ENCODE measurements at places on chromosomes 1 and 21.

GRCh38 chr1:26471498-26472319 is 531 bp upstream of the HMGN2 start:
- no peak for DNase-seq

GRCh38 chr1:183110326-183110880 is 75.7 kb upstream of the LAMC2 start:
- no peak for DNase-seq

GRCh38 chr21:26060335-26061115 is 110.0 kb downstream of the APP start:
- DNase-seq, result no peak

GRCh38 chr21:44428281-44428960 is 26.9 kb upstream of the LRRC3 start:
- no peak for DNase-seq

DNA sequence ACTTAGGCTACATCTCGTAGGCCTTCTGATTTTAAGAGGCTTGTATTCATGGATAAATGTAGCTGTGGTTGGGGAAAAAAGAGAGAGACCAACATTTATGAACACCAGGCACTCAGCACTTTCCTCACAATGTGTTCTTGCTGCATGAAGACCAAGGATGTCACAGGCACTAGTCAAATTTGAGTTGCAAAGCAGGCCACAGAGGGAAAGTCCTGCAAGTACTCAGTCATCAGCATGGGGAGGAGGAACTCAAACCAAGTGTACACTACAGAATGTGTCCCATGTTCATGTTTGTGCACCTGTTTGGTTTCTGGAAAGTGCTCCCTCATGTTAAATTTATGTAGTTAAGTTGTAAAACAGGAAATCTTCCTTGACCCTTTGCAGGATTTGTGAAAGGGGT is 8.7 kb upstream of the MAP3K7CL start:
- no peak for DNase-seq

DNA sequence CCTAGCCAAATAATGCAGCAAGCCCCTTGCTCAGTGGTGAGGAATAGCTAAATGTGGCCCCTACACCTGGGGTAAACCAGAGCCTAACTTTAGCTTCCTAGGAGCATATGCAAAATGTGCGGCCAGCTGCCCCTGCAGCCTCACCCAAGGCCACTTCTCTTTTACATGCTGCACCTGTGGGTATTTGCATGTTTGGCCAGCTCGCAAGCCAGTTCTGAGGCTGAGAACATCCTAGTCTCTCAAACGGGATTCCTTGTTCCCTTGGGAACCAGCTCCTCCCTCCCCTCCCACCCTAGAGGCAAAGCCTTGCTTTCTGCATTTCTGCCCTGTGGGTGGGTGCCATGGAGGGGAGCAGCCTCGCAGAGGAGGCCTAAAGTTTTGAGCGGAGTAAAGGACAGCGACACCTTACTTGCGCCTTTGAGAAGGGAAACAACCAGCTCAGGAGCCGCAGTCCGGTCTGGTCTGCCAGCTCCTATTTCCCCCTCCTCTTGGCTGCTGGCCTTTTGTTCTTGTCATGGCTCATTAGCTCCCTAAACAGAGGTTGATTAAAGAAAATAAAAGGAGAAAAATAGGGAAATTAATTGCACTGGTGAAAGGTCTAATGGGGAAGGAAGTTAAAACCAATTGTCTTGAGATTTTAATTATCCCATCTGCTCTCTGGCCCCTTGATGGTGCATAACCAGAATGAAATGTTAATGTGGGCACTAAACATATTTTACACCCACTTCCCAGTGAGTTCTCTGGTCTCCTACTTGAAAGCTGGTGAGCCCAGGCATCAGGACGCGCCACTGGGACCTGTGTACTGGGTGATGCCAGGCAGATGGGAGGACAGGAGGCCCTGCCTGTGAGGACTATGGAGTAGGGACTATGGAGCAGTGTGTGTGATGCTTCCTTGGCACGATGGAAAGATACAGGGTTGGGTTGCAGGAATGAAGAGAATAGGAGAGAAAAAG is 68.7 kb downstream of the TEX35 start:
- peak; percentile 42 for DNase-seq

- DNase-seq, result no peak
Observed at GRCh38 chr1:203172184-203173010, 3.2 kb downstream of the MYBPH start.

DNA sequence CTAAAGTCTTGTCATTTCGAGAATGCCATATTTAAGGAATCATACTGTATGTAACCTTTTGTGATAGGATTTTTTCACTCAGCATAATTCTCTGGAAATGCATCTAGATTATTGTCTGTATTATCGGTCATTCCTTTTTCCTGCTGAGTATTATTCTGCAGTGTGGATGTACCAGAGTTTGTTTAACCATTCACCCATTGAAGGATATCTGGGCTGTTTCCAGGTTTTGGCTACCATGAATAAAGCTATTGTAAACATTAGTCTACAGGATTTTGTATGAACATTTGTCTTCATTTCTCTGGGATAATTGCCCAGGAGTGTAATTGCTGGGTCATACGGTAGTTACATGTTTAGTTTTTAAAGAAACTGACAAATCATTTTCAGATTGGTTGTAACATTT is 61.8 kb downstream of the ATP1A1 start:
- DNase-seq, result no peak

DNA sequence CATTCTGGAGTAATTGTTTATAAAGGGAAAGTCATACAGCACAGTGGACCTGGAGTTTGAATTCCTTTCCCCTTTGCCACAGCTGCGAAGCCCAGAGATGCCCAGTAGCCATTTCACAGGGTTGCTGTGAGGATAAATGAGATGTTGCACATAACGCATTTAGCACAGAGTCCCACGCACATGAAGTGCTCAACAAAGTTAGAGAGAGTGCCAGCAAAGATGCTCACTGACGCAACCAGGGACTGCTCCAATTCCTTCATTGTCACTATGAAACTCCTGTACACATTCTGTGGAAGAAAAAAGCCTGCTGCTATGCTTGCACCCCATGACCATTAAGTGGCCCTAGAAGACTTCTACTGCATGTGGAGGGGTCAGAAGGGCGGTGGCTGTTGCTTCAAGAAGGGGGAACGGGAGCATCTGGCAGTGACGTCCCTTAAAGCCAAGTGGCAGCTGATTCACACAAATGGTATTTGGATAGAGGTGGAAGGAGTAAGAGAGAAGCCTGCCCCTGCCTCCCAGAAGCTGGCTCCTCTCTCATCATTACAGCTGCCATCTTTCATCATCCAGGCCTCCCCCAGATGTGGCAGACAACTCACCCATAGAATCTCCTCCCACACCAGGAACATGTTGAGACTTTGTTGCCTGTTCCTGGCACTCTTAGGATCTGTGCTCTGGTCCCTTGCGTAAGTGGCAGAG is 26.5 kb upstream of the VAV3 start:
- DNase-seq, result no peak

- DNase-seq, result no peak
Observed at GRCh38 chr1:41728403-41729202, 190.1 kb downstream of the HIVEP3 start.

DNA sequence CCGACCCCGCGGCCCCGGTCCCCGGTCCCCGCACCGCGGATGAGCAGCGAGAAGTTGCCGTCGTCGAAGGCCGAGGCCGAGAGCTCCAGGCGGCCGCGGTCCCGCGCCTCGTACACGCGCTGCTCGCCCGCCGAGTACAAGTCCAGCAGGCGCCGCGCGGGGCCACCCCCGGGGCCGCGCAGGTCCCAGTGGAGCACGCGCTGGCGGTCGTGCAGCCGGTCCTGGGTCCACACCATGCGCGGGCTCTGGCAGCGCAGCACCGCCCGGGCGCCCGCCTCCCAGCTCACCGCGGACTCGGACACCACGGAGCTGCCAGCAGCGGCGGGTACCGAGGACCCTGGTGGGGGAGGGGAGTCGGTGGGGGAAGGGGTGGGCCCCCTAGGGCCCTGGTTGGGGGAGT is 2.9 kb downstream of the MXRA8 start:
- no peak for DNase-seq

- DNase-seq, result no peak
Observed at GRCh38 chr1:25080294-25081209, 150.5 kb upstream of the RUNX3 start.

- no peak for DNase-seq
Observed at GRCh38 chr1:180228648-180229482, 1.2 kb upstream of the LHX4 start.

- DNase-seq, result no peak
Observed at GRCh38 chr1:233695901-233696300, 82.0 kb downstream of the KCNK1 start.

DNA sequence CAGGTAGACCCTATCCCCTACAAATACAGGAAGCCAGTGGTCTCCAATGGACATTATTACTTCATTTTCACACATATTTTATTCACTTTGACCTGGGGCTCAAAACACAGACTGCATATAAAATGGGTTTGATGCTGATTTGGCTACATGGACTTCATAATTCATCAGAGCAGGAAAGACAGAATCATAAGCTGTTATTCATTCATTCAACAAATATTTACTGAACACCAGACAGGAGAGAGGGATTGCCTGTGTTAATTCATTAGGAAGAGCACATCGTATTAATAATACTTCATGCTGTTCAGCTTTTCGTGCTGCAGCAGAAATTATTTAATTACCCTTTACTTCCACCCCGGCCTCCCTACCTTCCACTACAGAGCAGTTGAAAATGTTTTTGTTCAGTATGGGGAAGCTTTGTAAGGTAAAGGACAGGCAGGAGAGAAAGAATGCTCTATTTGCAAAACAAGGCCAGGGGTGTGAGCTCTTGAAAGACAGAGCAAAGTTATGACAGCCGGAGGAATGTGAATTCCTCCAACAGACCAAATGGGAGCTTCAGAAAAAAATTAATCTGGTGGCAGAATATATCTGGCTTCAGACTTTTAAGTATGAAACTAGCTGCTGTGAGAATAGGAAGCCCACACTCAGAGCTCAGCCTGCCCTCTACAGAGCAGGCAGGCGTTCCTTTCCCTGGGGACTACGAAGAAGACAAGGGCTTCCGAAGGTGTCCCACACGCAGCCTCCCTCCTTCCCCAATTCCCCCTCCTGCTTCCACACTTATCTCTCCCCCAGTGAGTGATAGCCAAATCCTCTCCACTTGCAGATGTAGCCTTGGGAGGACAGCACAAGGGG is 58.0 kb downstream of the MDM4 start:
- no peak for DNase-seq

DNA sequence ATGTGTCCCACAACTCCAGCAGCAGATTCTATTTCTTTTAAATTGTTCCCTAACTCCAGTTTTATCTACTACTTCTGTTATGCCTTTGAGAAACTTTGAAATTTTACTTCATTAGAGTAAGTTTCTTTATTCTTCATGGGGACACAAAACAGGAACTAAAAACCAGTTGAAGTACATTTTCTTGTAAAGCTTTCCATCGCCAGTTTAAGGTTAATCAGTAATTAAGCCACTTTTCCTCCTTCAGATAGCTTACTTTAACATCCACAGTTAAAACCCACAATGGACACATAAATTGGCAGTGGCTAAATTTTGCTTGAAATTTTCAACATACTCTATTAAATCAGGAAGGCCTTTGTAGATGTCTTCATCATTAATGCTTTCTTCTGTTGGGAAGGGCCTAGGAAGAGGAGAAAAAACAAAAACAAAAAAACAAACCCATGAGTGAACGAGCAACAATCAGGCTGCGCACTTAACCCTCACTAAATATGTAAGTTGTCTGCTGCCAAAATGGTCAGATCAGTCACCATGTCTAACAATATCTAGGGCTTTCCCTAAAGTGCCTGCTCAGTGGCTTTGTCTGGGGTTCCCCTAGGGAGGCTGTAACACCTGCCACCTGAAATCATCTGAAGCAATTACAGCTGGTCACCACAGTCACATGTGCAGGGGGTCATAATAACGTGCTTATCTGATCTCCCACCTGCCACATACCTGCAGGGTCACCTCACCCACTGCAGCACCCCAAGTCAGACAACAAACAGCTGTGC is 187.9 kb downstream of the VAV3 start:
- peak; percentile 22 for DNase-seq

DNA sequence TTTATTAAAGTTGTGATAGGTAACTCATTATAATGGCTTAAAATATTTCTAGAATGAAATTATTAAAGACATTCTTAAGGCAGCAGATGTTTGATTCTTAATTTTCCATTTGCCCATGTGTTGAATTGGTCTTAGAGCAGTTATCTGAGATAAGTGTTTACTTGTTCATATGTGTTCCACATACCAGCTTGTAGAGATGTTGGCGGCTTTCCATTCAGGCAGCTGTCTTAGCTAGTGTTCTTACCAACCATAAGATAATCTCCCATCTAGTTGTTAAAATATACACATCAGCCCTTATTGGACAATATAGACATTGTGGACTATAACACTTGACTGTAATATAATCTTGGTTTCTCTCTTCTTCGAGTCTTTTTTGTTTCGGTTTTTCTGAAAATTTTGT is 1372.9 kb upstream of the ADGRL2 start:
- no peak for DNase-seq

DNA sequence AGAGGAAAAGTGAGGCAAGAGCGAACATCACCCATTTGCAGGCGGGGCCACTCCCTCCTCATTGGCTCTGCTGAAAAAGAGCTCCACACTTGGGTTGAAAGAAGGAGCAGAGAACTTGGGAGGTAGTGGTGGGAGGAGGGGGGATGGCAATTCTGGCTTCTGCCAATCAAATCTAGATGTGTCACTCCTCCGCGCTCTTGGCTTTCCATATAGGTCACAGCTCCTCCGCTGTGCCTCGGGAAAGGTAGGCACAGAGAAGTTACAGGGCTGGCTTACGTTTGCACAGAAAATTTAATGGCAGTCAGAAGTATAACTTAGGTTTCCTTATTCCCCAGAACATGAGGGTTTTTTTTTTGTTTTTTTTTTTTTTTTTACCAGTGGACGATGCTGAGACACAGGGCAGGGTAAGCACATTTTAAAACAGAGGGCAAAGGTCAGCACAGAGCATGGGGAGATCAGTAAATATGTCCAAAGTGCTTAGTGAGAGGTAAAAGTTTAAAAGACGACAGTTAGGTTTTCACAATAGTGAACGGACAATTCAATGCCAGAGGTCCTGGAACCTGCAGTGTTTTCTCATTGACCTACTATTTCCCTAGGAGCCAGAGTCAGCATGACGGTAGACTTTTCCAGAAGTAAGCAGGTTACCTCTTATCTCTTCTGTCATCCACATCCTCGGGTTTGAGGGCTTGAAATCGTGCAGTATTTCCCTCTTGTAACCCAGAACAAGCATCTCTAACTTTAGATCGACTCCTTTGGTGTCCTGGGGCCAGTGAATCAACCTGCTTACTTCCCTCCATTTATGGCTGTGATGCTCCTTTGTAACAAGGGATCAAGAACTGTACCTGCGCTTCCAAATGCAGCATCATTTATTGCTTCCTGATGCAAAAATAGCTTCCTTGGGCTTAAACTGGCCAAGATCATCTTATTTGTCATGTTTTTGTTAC is 258.9 kb upstream of the PROX1 start:
- no peak for DNase-seq

GRCh38 chr1:226148121-226148648 is 38.4 kb downstream of the ACBD3 start:
- no peak for DNase-seq

DNA sequence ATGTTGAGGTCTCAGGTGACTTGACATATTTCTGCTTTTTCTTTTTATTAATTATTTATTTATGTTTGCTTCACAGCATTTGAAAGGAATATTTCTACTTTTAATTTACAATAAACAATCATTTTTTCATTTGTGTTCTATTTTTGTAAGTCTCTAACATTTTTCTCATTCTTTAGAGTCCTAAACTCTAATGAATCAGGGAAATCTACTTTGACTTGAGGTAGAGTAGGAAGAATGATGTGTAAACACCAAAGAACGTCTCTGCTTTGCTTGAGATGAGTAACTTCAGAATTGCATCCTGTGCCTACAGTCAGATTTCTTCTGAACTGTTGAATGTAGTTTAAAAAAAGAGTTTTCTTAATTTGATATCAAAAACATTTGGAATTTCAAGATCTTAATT is 65.2 kb downstream of the CNST start:
- no peak for DNase-seq

Data from NCI-H1417 treated with DMSO at 0.1 percent for 48 hours (cell line).